ENCODE measurements at places on chromosomes 3 and 15. TPM values are rescaled to one million over a fixed set of nuclear protein-coding genes. Genes with fewer than 3 reads are reported as not detected.

The MKRN2OS gene
- not detected for total RNA-seq

The ANKRD34C gene
- not detected for total RNA-seq

The SPG11 gene
- total RNA-seq: 66.6 TPM

The GPR171 gene
- not detected for total RNA-seq

The IGSF11 gene
- total RNA-seq: not detected

The MED12L gene
- 0.43 TPM for total RNA-seq

The IL17RD gene
- total RNA-seq: 0.44 TPM

The ZPLD1 gene
- 0.14 TPM for total RNA-seq

The CADPS gene
- total RNA-seq: 17.3 TPM

The ASB7 gene
- 16.9 TPM for total RNA-seq

The MAP6D1 gene
- total RNA-seq: 2.0 TPM

The DVL3 gene
- 68.9 TPM for total RNA-seq

The EPHA6 gene
- total RNA-seq: 0.22 TPM

The BCL2A1 gene
- 1.3 TPM for total RNA-seq

The TIGIT gene
- total RNA-seq: not detected

The CCK gene
- not detected for total RNA-seq

The HESX1 gene
- not detected for total RNA-seq

The LHFPL4 gene
- total RNA-seq: not detected

The MESP2 gene
- total RNA-seq: not detected

The PLA2G4B gene
- 0.66 TPM for total RNA-seq

The OR4F15 gene
- total RNA-seq: 0.57 TPM

The SGO1 gene
- 15.5 TPM for total RNA-seq

The GOLGA6D gene
- total RNA-seq: not detected

The SEMA3G gene
- total RNA-seq: under 0.01 TPM

The NAA80 gene
- total RNA-seq: 9.6 TPM

The LRRIQ4 gene
- total RNA-seq: 0.14 TPM

The CD276 gene
- total RNA-seq: 137 TPM

Data from placental pericyte (primary cell).